ENCODE measurements at places on chromosomes 7 and 10. TPM values are rescaled to one million over a fixed set of nuclear protein-coding genes. Genes with fewer than 3 reads are reported as not detected.

- peaks cover 77% of the 10 kb centered on the region for H3K36me3 ChIP-seq
- H3K27me3 ChIP-seq, result no peaks in the 10 kb centered on the region
- peak; percentile 97 for DNase-seq
- peak overlapping the region; percentile 79 for H3K27ac ChIP-seq
- H3K4me1 ChIP-seq, result peaks cover 36% of the 10 kb centered on the region
Measured at GRCh38 chr10:102399217-102400021, 3.9 kb downstream of the NFKB2 start.

- H3K27ac ChIP-seq, result no peak overlapping the region
- DNase-seq, result no peak
Measured at GRCh38 chr7:37394158-37394557, 54.5 kb downstream of the ELMO1 start.

DNA sequence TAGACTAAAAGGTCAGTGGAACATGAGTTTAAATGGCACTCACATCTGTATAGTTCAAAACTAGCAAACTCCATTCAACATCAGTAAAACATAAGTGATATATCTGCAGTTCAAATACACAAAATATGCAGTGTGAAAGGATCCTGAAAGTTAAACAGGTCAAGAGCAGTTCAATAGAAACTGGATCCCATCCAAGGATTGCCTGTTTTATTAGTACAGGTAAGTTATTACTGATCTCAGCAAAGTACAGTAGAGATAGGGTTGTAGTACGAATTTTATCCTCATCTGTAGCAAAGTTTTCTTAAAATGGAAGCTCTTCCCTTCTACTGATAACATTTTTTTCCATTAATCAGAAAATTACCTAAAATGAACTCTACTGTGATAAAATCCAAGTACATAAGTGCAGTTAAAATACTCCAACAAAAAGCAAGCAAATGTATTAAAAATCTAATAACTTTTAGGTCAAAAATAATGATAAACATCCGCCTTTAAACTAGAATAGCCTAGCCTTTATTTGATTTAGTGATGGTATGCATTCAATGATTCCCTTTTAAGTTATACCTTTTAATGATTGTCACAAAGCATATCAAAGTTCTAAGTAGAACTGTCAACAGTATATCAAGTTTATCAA lies 2.2 kb downstream of the ZNF800 start:
- peaks cover 50% of the 10 kb centered on the region for H3K36me3 ChIP-seq
- H3K27ac ChIP-seq, result peak overlapping the region; percentile 5
- peak overlapping the region; percentile 97 for H3K4me3 ChIP-seq
- no peaks in the 10 kb centered on the region for H3K27me3 ChIP-seq
- peaks cover 49% of the 10 kb centered on the region for H3K4me1 ChIP-seq
- DNase-seq, result no peak

DNA sequence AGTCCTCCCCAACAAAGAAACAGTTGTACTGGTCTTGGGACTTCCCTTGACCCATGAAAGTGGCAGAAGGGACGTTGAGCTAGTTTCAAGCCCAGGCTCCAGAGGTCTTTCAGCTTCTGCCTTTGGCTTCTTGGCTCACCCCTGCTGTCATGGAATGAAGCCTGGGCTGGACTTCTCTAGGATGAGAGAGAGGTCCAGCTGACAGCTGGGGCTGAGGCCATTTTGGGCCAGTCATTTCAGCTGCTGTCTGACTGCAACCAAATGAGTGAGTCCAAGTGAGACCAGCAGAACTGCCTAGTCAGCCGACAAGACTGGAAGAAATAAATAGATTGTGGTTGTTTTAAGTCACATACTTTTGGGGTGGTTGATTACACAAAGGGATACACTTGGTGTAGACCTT lies 76.6 kb downstream of the TMEM178B start:
- DNase-seq, result no peak
- H3K36me3 ChIP-seq, result no peaks in the 10 kb centered on the region
- H3K27ac ChIP-seq, result no peak overlapping the region
- H3K4me3 ChIP-seq, result no peak overlapping the region
- no peaks in the 10 kb centered on the region for H3K27me3 ChIP-seq

- H3K4me3 ChIP-seq, result no peak overlapping the region
- no peaks in the 10 kb centered on the region for H3K27me3 ChIP-seq
- no peak for DNase-seq
- no peaks in the 10 kb centered on the region for H3K36me3 ChIP-seq
Measured at GRCh38 chr10:120387326-120387725, 69.7 kb upstream of the PLPP4 start.

DNA sequence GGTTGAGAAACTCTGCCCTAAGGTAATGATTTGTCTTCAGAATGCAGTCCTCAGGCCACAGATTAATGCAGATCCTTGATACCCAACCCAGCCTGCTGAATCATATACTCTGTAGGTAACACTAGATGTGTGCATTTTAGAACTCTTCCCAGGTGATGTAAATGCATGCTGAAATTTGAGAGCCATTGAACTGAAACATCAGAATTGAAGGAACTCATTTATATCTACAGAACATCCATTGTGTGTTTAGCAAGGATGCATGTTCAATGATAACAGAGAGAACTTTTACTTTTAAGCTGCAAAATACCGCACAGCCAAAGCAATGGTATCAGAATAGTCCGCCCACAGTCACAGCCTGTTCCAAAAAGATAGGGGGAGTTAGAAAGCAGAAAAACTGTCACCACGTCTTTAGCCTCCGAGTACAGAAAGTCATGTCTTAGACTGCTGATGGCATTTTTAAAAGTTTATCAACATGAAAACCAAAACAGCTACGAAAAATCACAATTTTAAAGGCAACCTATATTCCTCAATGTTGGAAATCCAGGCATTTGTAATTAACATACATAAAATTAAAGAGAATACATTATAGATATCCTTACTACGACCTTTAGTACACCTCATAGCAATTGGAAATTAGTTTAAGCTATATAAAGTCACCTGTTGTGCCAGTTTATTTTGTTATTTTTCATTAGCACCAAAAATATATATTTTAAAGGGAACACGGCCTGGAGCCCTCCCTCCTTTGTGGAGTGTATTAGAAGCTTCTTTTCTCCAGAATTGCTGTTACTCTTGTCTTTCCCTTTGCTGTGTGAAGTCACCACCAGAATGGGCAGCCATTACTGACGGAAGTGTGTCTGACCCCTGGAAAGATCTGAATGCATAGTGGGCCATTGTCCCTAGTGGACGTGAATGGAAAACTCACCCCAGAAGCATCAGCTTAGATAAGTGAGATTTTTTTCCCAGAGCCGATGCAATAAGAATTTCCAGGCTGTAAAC lies 65.8 kb upstream of the PRKAR2B start:
- no peaks in the 10 kb centered on the region for H3K4me1 ChIP-seq
- peaks cover 3% of the 10 kb centered on the region for H3K27me3 ChIP-seq
- H3K4me3 ChIP-seq, result no peak overlapping the region
- no peak overlapping the region for H3K27ac ChIP-seq

Gene PDZD7
- 0.93 TPM for total RNA-seq

DNA sequence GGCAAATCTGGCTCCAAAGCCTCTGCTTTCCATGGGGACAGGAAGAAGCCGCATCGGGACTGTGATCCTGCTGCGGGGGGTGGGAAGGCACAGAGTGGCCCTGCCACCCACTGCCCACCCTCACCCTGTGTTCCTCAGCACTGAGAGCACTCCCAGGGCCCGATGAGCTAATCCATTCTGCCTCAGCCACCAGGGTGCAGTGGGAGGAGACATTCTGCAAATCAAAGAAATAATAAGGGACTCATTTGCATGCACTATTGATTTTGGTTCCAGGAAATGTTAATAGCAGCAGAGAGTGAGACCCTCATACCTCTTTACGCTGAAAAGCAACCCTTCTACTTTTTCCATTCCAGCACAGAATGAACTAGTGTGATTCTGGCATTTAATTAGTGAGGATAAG lies 572.8 kb downstream of the INHBA start:
- no peaks in the 10 kb centered on the region for H3K4me1 ChIP-seq
- no peak for DNase-seq
- H3K27me3 ChIP-seq, result no peaks in the 10 kb centered on the region

GRCh38 chr10:110076559-110077318 lies 69.0 kb downstream of the ADD3 start:
- H3K27ac ChIP-seq, result peak overlapping the region; percentile 95
- H3K4me1 ChIP-seq, result peaks cover 77% of the 10 kb centered on the region
- H3K4me3 ChIP-seq, result peak overlapping the region; percentile 85
- H3K36me3 ChIP-seq, result peaks cover 4% of the 10 kb centered on the region

- H3K27me3 ChIP-seq, result no peaks in the 10 kb centered on the region
- H3K4me1 ChIP-seq, result peaks cover 6% of the 10 kb centered on the region
- no peak overlapping the region for H3K4me3 ChIP-seq
- no peaks in the 10 kb centered on the region for H3K36me3 ChIP-seq
Measured at GRCh38 chr7:28130277-28130676, 50.3 kb downstream of the JAZF1 start.

DNA sequence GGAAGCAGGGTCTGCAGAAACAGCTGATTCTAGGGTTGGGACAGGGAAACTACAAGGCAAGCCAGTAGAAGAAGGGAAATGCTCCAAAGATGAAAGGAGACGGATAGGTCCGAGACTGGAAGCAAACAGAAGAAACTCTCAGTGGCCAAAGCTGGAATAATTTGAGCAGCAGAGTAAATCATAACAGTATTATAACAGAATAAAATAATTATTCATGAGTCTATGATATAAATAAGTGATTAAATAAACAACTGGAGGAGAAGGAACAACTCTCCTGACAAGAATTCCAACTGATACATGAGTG lies 27.6 kb downstream of the EZH2 start:
- no peaks in the 10 kb centered on the region for H3K27me3 ChIP-seq
- no peak for DNase-seq
- H3K4me3 ChIP-seq, result peak overlapping the region; percentile 43
- H3K4me1 ChIP-seq, result peaks cover 40% of the 10 kb centered on the region

DNA sequence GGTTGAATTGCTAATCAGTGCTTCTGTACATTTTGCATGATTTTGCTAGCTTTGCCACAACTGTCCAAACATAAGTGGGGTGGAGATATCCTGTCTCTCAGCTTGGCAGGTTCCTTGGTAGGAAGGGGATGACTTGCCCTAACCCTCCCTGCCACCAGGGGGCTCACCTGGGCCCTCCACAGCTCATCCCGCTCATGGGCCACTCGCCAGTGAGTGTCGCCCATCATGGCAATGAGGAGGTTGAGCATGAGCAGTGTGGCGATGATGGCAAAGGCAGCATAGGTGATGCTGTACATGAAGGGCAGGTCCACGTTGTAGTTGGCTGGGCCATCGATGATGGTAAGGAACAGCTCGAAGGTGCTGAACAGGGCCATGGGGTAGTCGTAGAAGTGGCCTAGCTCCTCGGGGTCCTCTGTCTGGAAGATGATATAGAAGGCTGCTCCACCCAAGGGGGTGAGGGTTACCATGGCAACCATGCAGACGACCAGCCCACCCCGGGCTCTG lies 12.2 kb downstream of the TRPV6 start:
- no peaks in the 10 kb centered on the region for H3K27me3 ChIP-seq
- H3K4me1 ChIP-seq, result no peaks in the 10 kb centered on the region
- H3K4me3 ChIP-seq, result no peak overlapping the region
- H3K36me3 ChIP-seq, result no peaks in the 10 kb centered on the region
- H3K27ac ChIP-seq, result no peak overlapping the region

Gene HYAL4
- not detected for total RNA-seq

DNA sequence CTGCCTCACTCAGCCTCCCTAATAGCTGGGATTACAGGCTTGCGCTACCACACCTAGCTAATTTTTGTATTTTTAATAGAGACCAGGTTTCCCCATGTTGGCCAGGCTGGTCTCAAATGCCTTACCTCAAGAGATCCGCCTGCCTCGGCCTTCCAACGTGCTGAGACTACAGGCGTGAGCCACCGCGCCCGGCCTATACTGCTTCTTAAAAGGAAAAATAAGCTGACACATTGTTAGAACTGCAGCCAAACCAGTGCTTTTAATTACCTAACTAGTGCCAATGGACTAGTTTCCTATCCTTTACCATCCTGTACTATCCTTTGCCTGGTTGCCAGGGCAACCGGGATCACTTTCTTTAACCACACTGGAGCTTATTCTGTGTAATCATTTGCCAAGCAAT lies 108.0 kb downstream of the LRRTM3 start:
- no peak overlapping the region for H3K27ac ChIP-seq
- H3K36me3 ChIP-seq, result no peaks in the 10 kb centered on the region
- H3K4me3 ChIP-seq, result no peak overlapping the region

DNA sequence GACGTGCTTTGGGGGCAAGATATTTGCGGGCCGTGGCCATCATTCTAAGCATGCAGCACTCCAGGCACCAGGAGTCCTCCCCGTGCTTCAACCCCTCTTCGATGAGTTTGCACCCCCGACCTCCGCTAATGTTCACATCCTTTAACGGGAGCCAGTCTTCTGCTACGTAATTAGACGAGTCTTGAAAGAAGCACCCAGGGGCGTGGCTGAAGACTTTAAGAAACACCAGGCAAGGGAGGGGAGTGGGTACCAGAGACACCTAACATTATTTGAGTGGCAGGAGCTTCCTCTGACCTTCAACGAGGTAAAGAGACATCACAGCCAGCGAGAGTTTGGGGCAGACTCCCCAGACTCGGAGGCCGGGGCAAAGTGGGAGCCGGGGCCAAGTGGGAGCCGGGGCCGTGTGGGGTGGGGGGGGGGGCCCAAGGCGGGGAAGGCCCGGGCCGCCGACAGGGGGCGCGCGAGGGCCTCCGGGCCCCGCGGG lies 31.1 kb upstream of the TOMM7 start:
- DNase-seq, result no peak
- peak overlapping the region; percentile 98 for H3K4me3 ChIP-seq
- peaks cover 25% of the 10 kb centered on the region for H3K36me3 ChIP-seq
- peak overlapping the region; percentile 93 for H3K27ac ChIP-seq
- H3K27me3 ChIP-seq, result peaks cover 1% of the 10 kb centered on the region

Gene AKR1D1
- not detected for total RNA-seq

Gene AP3M1
- total RNA-seq, result 51.9 TPM

DNA sequence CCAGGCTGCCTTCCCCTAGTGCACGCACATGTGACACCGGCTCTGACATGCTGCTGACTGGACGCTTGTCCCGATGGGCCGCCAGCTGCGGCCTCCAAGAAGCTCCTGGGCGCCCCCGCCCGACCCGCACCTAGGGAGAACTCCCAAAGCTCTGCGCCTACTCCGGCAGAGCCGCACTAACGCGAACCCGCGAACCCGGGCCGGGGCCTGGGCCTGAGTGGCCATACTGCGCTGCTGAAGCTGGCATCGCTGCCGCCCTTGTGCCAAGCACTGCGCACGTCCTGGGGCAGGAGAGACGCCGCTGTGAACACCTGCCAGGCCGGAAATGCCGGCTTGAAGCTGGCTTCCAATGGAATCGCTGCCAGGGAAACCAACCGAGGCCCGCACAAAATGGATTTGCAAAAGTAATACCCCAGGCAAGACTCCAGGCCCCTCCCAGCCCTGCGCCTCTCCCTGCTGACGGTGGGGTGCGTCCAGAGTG lies 85.1 kb downstream of the WASHC2A start:
- H3K27ac ChIP-seq, result no peak overlapping the region
- peaks cover 20% of the 10 kb centered on the region for H3K27me3 ChIP-seq
- DNase-seq, result no peak

Gene ZNF365
- total RNA-seq, result not detected

DNA sequence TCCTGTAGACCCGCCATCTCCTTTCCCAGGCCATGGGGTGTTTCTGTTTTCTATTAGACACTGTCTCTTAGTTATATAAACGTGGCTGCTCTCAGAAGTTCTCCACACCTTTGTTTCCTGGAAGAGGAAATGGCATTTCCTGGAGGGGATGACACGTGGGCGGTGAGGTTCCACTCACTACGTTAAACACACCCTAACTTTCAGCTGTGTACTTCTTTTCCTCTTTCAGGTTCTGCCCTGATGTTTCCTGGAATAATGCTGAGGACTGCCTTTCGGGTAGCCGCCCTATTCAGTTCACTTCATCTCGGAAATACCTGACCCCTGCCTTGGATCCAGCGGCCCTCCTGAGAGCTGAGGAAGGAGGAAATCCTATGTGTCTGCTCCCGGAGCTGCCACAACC lies 3.4 kb upstream of the PRKCQ start:
- peak overlapping the region; percentile 97 for H3K4me3 ChIP-seq
- no peaks in the 10 kb centered on the region for H3K27me3 ChIP-seq
- H3K4me1 ChIP-seq, result peaks cover 57% of the 10 kb centered on the region
- peak overlapping the region; percentile 88 for H3K27ac ChIP-seq
